ENCODE measurements at places on chromosomes 4 and X. TPM values are rescaled to one million over a fixed set of nuclear protein-coding genes. Genes with fewer than 3 reads are reported as not detected.

GRCh38 chr4:20403290-20403689 lies 151.6 kb downstream of the SLIT2 start:
- DNase-seq, result no peak

DNA sequence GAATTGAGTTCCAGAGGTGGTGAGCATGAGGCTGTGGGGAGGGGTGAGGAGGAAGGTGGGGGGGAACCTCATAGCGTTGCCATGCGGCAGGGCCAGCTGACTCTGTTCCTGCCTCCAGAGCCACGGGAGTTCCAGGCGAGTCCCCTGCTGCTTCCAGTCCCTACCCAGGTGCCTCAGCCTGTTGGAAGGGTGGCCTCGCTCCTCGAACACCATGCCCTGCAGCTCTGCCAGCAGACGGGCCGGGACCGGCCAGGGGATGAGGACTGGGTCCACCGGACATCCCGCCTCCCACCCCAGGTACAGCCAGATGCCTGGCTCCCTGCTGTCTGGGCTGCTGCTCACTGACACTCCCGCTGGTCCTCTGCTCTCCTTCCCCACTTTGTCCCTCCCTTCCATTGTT lies 7.9 kb downstream of the CCDC22 start:
- DNase-seq, result no peak

GRCh38 chrX:125954236-125954635 lies 211.9 kb downstream of the DCAF12L2 start:
- no peak for DNase-seq

- no peak for DNase-seq
These were observed 18.5 kb downstream of the METAP1 start for GRCh38 chr4:99013884-99014523.

GRCh38 chrX:115341421-115341820 lies 51.9 kb downstream of the LUZP4 start:
- DNase-seq, result no peak

- no peak for DNase-seq
These were observed 371.2 kb downstream of the SH2D1A start for GRCh38 chrX:124717537-124717936.

- no peak for DNase-seq
These were observed 539.7 kb upstream of the GRID2 start for GRCh38 chr4:91764085-91764484.

The PITX2 gene
- not detected for total RNA-seq
